ENCODE measurements at places on chromosomes 2 and 18.

GRCh38 chr2:29228947-29229346 lies 113.7 kb downstream of the CLIP4 start:
- no peak for DNase-seq

- no peak for DNase-seq
Measured at GRCh38 chr2:88737385-88737784, 45.9 kb downstream of the RPIA start.

DNA sequence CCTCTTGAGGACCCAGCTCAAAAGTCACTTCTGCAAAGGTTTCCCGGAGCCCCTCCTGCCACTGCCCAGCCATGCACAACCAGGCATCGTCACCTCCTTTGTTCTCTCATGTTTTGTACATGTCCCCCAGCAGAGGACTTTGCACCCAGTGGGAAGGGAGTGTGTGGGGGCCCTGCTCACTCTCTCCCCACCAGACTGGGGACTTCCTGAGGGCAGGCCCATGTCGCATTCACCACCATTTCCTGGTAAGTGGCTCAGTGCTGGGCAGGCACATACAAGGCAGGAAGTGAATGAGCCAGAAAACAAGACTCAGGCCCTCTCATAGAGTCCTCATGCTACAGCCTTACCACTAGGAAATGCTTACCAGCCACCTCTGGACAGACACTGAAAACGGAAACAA lies 18.9 kb downstream of the MRPL35 start:
- no peak for DNase-seq

GRCh38 chr18:53971331-53971730 lies 253.1 kb downstream of the MBD2 start:
- DNase-seq: no peak

- DNase-seq: no peak
Measured at GRCh38 chr2:130825231-130825965, 11.3 kb upstream of the ARHGEF4 start.

GRCh38 chr2:66541646-66542045 lies 106.7 kb downstream of the MEIS1 start:
- DNase-seq: no peak

DNA sequence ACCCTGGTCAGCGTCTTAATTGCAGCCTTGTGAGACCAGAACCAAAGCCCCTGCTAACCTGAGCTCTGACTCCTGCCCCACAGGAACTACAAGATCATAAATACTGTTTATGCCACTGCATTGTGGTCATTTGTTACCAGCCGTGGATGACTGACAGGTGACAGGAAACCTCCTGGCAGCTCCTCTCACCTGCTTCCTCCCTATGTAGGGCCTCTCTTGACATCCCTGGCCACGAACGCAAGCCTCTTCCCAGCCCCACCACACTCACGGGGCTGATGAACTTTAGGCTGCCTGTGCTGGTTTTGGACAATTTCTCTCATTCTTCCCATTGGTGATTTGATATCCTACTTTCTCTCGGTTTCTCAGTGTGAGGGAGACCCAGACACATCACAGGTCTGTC lies 357.2 kb upstream of the MYT1L start:
- no peak for DNase-seq

DNA sequence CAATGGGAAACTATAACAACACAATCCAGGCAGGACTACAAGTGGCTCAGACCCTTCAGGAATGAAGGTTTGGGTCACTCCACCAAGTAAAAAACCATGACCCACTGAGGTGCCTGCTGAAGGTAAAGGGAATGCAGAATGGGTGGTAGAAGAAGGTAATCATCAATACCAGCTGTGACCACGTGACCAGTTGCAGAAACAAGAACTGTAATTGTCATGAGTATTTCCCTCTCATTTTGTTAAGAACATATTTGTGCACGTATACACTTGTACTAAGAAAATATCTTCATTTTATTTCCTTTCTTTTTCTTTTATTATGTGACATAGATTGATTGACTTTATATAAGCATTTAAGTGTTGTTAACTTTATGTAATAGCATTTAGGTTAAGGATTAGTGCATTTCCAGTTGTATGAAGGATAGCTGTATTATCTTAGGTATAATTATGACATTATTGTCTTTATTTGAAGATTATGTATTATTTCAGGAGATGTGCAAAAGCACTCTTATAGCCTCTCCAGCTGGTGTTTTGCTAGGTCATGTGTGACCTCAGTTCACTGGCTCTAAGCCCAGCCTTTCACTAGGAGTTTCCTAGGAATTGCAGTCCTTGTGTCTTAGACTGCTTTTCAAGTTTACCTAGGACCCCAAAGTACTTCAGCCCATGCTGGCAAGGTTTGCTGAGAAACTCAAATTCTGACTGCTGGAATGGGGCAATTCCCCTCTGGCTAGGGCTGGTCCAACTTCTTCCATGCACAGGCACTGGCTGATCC lies 125.7 kb upstream of the DPP10 start:
- no peak for DNase-seq

- DNase-seq: no peak
Measured at GRCh38 chr18:75783566-75784281, 356.2 kb upstream of the SMIM21 start.

- peak; percentile 66 for DNase-seq
Measured at GRCh38 chr2:191441496-191442214, 196.5 kb downstream of the MYO1B start.

DNA sequence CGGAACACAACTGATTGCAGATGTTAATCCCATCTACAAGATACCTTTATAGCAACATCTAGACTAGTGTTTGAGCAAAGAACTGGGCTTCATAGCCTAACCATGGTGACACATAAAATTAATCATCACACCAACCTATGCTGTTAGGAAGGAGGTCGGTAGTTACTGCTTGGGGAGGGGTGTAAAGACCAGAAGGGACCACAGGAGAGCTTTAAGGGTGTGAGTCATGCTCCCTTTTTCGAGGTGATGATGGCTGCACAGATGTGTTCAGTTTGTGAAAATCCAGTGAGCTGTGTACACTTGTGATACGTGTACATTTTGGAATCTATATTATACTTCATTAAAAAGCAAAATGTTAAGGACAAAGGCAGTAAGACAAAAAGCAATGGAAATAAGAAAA lies 4.6 kb upstream of the SEH1L start:
- no peak for DNase-seq

- no peak for DNase-seq
Measured at GRCh38 chr2:19178175-19178574, 180.2 kb downstream of the OSR1 start.

GRCh38 chr2:9169349-9170107 lies 37.1 kb upstream of the ASAP2 start:
- no peak for DNase-seq

DNA sequence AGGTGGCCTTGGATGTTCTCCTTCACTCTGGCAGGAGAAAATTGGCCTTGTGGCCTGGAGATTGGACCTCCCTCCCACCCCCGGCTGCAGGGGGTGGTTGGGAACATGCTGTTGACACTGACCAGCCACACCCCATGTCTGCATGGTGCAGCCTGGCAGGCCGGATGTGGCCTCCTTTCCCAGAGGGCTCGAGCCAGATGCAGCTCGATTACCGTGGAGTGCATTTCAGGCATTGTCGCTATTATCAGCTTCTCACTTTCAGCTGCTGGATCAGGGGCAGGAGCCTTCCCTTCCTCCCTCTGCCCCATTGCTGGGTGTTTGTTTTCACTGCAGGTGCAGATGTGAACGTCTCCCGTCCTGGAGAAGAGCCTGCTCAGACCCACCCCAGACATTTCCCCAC lies 211.0 kb upstream of the SIX2 start:
- DNase-seq: no peak

- DNase-seq: no peak
Measured at GRCh38 chr18:10297086-10297485, 157.3 kb upstream of the APCDD1 start.

GRCh38 chr2:45974056-45974455 lies 322.6 kb downstream of the PRKCE start:
- DNase-seq: no peak

DNA sequence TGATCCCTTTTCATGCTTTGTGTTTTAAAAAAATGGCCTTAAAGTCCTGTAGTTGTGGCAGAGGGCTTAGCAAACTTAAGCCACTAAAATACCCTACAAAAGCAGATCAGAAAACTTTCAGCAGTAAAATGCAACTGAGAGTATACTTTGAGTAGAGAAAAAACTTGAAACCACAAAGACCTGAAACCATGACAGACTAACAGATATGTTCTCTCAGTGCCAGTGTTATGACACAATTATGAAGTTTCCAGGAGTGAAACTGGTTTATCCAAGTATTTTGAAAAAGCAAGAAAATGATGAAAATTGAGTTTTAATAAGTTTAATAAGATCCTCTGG lies 74.5 kb downstream of the SPRED2 start:
- no peak for DNase-seq

- peak; percentile 17 for DNase-seq
Measured at GRCh38 chr2:181456660-181457120, 496 bp upstream of the ITGA4 start.

- no peak for DNase-seq
Measured at GRCh38 chr18:52408800-52409302, 68.9 kb downstream of the DCC start.

GRCh38 chr2:26463244-26464192 lies 14.4 kb downstream of the OTOF start:
- no peak for DNase-seq

GRCh38 chr2:231332388-231332787 lies 63.1 kb upstream of the B3GNT7 start:
- no peak for DNase-seq

DNA sequence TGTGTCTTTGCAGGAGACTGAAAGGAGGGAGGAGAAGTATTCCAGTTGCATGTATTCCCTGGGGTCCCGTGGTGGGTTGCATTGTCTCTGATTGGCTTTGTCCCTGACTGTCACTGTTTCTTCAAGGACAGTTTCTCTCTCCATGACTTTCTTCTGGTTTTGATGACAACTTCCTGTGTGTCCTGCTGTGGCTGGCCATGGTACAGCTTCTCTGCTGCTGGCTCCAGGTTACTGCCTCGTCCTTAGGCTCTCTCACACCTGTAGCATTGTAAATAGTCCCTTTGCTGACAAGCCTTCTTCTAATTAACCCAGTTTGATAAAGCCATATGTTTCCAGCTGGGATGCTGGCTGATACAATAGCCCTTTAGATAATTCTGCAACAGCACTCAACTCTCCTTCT lies 129.0 kb downstream of the LPIN1 start:
- DNase-seq: no peak

GRCh38 chr2:164992818-164993217 lies 37.5 kb upstream of the SLC38A11 start:
- peak; percentile 74 for DNase-seq

- no peak for DNase-seq
Measured at GRCh38 chr2:101879466-101879865, 112.3 kb upstream of the IL1R2 start.

- no peak for DNase-seq
Measured at GRCh38 chr2:107385921-107386320, 440.8 kb upstream of the RGPD4 start.

DNA sequence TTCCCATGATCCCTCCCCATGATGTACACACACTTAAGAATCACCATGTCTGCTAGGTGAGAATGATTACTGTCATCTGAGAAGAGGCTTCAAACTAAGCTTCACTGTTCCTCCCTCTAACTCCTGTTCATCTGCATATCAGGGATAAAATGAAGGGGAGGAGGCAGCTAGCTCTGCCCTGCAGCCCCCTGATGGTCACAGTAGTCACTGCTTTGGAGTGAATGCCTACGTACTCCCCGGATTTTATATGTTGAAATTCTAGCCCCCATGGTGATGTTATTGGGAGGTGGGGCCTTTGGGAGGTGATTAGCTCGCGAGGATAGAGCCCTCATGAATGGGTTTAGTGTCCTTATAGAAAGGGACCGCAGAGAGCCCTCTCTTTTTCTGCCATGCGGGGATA lies 156.4 kb downstream of the NCKAP5 start:
- DNase-seq: no peak

DNA sequence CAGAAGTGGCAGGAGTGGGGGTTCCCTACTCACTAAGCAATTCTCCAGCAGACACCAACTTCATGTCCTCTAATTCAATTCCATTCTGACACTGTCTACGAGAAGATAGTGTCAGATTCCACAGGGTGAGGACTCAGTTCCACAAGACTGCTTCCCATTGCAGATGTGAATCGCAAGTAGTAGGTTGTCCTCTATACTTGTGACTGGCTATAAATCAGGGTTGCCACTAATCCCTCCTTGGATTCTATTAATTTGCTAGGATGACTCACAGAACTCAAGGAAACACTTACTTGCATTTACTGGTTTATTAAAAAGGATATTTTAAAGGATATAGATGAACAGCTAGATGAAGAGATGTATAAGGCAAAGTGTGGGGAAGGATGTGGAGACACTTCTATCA lies 184.1 kb upstream of the ACVR2A start:
- no peak for DNase-seq

DNA sequence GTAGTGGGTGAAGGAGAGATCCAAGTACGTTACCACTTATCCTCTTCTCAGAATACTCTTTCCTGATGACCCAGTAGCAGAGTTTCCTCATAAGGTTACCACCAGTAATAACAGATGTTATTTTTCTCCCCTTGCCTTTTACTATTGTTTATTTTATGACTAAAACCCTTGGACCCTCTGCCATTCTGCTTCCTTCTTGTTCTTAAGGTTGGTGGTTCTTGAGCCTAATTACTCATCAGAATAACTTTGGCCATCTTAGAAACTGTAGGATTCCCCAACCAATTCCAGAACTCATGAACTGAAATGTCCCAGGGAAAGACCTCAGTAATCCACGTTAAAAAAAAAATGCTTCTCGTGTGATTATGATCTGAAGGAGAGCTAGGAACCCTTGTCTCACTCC lies 64.9 kb downstream of the CHST9 start:
- no peak for DNase-seq

GRCh38 chr2:134737671-134738070 lies 18.9 kb upstream of the TMEM163 start:
- DNase-seq: no peak

DNA sequence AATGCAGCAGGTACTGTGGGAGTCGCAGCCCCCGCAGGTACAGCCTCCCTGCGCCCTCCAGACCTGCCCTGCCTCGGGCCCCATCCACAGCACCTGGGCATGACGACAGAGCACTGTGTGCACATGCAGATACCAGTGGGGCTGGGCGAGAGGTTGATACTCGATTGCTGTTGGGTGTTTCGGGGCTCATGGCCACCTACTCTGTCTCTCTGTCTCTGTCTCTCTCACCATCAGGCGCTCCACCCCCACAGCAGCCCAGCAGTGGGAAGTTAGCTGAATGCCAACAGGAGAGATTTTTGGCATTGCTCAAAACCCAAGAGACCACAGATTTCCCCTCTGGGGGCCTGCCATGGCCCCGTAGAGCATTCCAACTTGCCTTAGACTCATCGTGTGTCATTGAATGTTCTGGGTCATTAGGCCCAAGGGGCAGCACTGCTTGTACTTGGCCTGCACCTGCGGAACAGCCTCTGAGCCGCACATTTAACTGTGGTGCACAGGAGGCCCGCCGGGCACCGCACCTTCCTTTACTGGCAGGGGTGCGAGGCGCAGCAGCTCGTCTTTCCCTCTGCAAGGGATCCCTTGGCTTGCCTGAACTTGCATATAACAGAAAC lies 18.8 kb downstream of the KCNIP3 start:
- no peak for DNase-seq
